ENCODE measurements at places on chromosomes 5 and 9. TPM values are rescaled to one million over a fixed set of nuclear protein-coding genes. Genes with fewer than 3 reads are reported as not detected.

- no peak for DNase-seq
Measured at GRCh38 chr5:168187614-168188013, 103.8 kb upstream of the WWC1 start.

DNA sequence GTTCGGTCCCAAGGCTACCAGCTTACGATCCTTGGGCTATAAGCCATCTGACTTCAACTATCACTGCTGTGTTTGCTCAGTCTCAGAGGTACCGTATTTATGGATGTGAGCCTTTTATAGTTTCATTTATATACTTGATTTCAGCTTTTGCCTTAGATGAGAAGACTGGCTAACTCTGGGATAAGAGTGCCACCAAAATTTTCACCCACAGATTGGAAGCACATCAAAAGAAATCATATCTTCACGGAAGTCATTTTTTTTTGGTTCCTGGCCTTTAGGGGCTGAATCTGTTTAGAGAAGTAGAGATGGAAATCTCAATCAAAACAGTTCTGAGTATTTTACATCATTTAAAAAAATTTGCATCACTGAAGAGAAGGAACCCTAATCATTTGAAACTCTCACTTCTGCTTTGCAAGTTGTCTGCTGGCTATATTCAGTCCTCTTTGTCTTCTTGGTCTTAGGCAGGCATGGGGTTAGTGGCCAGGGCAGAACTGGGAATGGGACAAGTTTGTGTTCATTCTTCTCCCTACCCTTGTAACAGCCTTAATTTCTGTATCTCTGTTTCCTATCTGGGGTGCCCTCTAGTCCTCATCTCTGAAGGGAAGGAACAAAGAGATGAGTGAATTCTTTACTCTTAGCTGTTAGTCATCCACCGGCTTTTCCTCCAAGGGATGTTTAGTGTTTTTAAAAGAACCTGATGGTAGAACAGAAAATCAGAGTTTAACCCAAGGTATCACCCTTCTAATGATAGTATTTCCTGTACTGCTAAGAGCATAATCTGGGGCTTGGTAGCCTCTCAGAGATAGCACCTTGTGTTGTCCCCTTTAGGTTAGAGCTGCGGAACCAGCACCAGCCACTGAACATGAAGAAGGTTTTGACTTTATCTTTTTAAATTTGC is 14.1 kb upstream of the TNFAIP8 start:
- no peak for DNase-seq

- no peak for DNase-seq
Measured at GRCh38 chr5:109374625-109375024, 35.1 kb downstream of the PJA2 start.

GRCh38 chr5:9715891-9716335 is 85.8 kb upstream of the TAS2R1 start:
- DNase-seq: no peak

GRCh38 chr5:138950421-138951031 is 75.4 kb upstream of the LRRTM2 start:
- DNase-seq: no peak

SHOC1 gene
- total RNA-seq: not detected

PDLIM4 gene
- 1.4 TPM for total RNA-seq

Data from CD8-positive, alpha-beta memory T cell (primary cell).